MM.1S (cell line): ENCODE measurements at places on chromosomes 4 and X.

DNA sequence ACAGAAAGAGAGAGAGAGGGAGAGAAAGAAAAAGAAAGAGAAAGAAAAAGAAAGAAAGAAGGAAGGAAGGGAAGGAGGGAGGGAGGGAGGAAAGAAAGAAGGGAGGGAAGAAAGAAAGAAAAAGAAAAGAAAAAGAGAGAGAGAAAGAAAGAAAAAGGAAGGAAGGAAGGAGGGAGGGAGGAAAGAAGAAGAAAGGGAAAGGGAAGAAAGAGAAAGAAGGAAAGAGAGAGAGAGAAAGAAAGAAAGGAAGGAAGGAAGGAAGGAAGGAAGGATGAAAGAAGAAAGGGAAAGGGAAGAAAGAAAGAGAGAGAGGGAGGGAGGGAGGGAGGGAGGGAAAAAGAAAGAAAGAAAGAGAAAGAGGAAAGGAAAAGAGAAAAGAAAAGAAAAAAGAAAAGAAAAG lies 10.8 kb downstream of the OPHN1 start:
- DNase-seq = no peak
- H3K27me3 ChIP-seq = no peaks in the 10 kb centered on the region
- H3K36me3 ChIP-seq = no peaks in the 10 kb centered on the region
- H3K4me3 ChIP-seq = no peak overlapping the region
- H3K27ac ChIP-seq = no peak overlapping the region

GRCh38 chrX:10072786-10073568 lies 83.8 kb upstream of the CLCN4 start:
- no peaks in the 10 kb centered on the region for H3K36me3 ChIP-seq
- H3K4me1 ChIP-seq = no peaks in the 10 kb centered on the region

- H3K4me1 ChIP-seq = peaks cover 15% of the 10 kb centered on the region
- H3K27ac ChIP-seq = no peak overlapping the region
- no peaks in the 10 kb centered on the region for H3K36me3 ChIP-seq
- peaks cover 25% of the 10 kb centered on the region for H3K27me3 ChIP-seq
Observed at GRCh38 chr4:6781113-6781512, 1.4 kb upstream of the KIAA0232 start.

GRCh38 chr4:142886566-142886965 lies 40.5 kb upstream of the INPP4B start:
- H3K27me3 ChIP-seq = no peaks in the 10 kb centered on the region
- H3K4me3 ChIP-seq = no peak overlapping the region
- H3K36me3 ChIP-seq = no peaks in the 10 kb centered on the region
- H3K27ac ChIP-seq = no peak overlapping the region
- no peaks in the 10 kb centered on the region for H3K4me1 ChIP-seq
- DNase-seq = no peak

- no peaks in the 10 kb centered on the region for H3K36me3 ChIP-seq
- DNase-seq = no peak
- H3K4me3 ChIP-seq = no peak overlapping the region
- H3K27me3 ChIP-seq = no peaks in the 10 kb centered on the region
- no peak overlapping the region for H3K27ac ChIP-seq
Observed at GRCh38 chr4:106021737-106022410, 126.6 kb downstream of the NPNT start.

- DNase-seq = no peak
- no peak overlapping the region for H3K27ac ChIP-seq
- H3K4me3 ChIP-seq = no peak overlapping the region
- H3K27me3 ChIP-seq = no peaks in the 10 kb centered on the region
- no peaks in the 10 kb centered on the region for H3K36me3 ChIP-seq
Observed at GRCh38 chr4:168587411-168588125, 90.7 kb downstream of the PALLD start.

DNA sequence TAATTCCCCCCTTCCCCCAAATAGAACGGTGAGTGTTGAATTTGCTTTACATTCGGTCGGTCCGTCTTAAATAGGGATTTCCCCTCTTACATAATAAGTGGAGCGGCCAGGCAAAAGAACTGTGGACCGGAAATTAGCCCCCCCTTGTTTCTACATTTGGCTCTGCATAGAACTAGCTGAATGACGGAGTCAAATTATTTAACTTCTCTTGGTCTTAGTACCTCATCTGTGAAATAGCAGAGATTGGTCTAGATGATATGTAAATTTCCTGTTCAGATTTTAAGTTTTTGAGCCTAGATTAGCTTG lies 1.3 kb downstream of the SPATA18 start:
- no peaks in the 10 kb centered on the region for H3K27me3 ChIP-seq
- no peaks in the 10 kb centered on the region for H3K4me1 ChIP-seq
- H3K36me3 ChIP-seq = no peaks in the 10 kb centered on the region
- H3K27ac ChIP-seq = no peak overlapping the region
- no peak overlapping the region for H3K4me3 ChIP-seq
- no peak for DNase-seq

DNA sequence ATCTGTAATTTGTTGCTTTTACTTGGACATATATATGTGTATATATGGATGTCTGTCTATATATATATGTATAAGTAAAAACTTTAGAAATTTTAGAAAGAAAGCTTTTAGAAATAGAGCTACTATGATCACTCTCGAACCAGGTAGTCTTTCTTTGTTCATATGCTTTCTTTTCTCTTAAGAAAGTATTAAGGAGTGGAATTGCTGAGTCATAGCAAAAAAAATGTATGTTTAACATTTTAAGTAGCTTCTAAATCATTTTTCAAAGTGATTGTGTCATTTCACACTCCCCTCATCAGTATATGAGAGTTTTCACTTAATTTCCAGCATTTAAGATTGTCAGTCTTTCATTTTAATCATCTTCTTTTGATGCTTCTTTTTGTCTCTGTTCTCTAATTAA lies 447.9 kb upstream of the TECRL start:
- no peak overlapping the region for H3K4me3 ChIP-seq
- H3K36me3 ChIP-seq = no peaks in the 10 kb centered on the region
- no peaks in the 10 kb centered on the region for H3K4me1 ChIP-seq
- no peak overlapping the region for H3K27ac ChIP-seq

DNA sequence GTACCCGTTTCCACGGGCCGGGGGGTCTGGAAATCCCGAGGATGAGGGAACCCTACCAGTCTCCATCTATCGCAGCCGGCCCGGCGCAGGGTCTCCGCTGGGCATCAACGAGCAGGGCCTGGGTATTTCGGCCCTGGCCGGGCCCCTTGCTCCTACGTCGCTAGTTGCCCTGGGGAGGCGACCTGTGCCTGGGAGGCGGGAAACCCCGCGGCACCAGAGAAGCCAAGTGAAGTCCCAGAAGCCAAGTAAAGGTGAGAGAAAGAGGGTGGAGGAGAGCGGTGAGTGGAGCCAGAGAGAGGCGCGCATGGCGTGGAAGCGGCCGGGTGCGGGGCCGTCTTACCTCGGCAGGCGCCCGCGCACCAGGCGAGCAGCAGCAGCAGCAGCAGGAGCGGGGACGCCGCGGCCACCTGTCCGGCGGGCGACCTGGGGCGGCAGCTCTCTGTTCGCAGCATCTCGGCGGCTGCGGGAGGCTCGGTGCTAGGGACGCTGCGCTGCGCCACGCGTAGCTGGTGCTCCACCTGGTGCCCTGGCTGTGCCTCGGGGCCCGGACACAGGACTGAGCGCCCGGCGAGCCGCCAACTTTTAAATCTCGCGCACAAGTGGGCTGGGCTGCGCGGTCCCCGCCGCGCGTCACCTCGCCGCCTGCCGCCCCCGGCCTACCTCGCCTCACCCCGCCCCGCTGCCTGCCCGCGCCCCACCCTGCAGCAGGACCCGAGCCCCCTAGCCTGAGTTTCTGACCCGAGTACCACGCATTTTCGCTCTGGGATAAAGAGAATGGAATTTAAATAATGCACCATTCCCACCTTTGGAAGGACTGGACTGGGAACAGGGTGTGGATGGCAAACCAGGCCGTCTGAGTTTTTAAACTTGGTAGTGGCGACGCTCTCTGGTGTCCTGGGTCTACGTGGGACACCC lies at the start of gene NMU:
Gene NMU, minus strand, starts transcription at position 558 of the 915 bp plus-strand sequence. Its CDS starts 106 bp downstream, at position 452.
- H3K27me3 ChIP-seq = no peaks in the 10 kb centered on the region
- peak within 1 kb of the TSS; percentile 61 for H3K4me3 ChIP-seq
- no peaks in the 10 kb centered on the region for H3K36me3 ChIP-seq
- H3K27ac ChIP-seq = no peak within 1 kb of the TSS
- peak; percentile 79 for DNase-seq

- no peak overlapping the region for H3K27ac ChIP-seq
- no peaks in the 10 kb centered on the region for H3K36me3 ChIP-seq
Observed at GRCh38 chrX:137930533-137930932, 364.6 kb downstream of the ZIC3 start.

GRCh38 chr4:2963966-2964471 lies 648 bp downstream of the GRK4 start:
- peak; percentile 55 for DNase-seq
- H3K4me1 ChIP-seq = peaks cover 3% of the 10 kb centered on the region
- H3K36me3 ChIP-seq = no peaks in the 10 kb centered on the region; the same call in 1 of the 2 replicates

DNA sequence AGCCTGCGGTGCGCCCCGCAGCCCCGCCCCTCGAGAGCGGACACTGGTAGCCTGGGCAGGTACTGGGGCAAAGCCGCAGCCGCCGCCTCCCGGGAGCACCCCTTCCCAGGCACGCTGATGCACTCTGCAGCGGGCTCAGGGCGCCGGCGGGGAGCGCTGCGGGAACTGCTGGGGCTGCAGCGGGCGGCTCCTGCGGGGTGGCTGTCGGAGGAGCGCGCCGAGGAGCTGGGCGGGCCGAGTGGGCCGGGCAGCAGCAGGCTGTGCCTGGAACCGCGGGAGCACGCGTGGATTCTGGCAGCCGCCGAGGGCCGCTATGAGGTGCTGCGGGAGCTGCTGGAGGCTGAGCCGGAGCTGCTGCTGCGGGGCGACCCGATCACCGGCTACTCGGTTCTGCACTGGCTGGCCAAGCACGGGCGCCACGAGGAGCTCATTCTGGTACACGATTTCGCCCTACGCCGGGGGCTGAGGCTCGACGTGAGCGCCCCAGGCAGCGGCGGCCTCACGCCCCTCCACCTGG lies 401 bp downstream of the SOWAHD start:
- DNase-seq = peak; percentile 52
- H3K27ac ChIP-seq = peak overlapping the region; percentile 37; the same call in 1 of the 2 replicates
- peak overlapping the region; percentile 67 for H3K4me3 ChIP-seq
- peaks cover 52% of the 10 kb centered on the region for H3K4me1 ChIP-seq

DNA sequence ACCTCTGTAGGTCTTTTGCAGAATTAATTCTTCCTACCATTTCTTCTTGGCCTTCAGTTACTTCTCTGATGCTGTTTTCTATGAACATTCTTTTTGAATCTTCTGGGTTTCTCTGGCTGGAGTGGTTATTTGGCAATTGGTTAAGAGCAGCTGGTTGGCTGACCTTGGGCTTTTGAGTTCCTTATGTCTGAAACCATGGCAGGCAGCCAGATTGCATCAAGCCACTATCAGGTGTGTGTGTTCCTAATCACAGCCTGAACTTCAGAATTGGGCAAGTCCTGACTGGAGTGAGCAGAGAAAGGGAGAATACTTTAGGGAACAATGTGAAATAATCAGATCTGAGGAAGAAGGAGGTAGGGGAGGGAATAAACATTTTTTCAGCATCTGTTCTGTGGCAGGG lies 90.2 kb downstream of the ARHGAP10 start:
- no peaks in the 10 kb centered on the region for H3K4me1 ChIP-seq
- H3K27ac ChIP-seq = no peak overlapping the region
- DNase-seq = no peak
- H3K36me3 ChIP-seq = 0 out of 2 replicates have a peak, but pooled peaks cover 3% of the 10 kb centered on the region
- no peaks in the 10 kb centered on the region for H3K27me3 ChIP-seq

DNA sequence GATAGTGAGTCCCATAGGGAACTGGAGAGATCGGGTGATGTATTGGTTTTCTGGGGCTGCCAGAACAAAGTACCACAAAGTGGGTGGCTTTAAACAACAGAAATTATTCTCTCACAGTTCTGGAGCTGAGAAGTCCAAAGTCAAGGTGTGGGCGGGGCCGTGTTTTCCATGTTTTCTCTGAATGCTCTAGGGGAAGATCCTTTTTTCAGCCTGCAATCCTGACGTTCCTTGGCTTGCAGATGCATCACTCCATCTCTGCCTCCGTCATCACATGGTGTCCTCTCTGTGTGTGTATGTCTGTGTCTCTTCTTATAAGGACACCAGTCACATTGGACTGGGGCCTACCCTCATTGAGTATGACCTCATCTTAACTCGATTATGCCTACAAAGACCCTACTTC lies 7.9 kb upstream of the GPM6B start:
- no peak for DNase-seq
- H3K36me3 ChIP-seq = no peaks in the 10 kb centered on the region
- no peaks in the 10 kb centered on the region for H3K4me1 ChIP-seq
- no peaks in the 10 kb centered on the region for H3K27me3 ChIP-seq
- no peak overlapping the region for H3K27ac ChIP-seq

- H3K4me3 ChIP-seq = no peak overlapping the region
- no peak overlapping the region for H3K27ac ChIP-seq
- no peaks in the 10 kb centered on the region for H3K27me3 ChIP-seq
- DNase-seq = no peak
Observed at GRCh38 chrX:86066998-86067397, 19.6 kb upstream of the CHM start.

- no peak overlapping the region for H3K27ac ChIP-seq
- no peak overlapping the region for H3K4me3 ChIP-seq
- DNase-seq = no peak
- no peaks in the 10 kb centered on the region for H3K27me3 ChIP-seq
Observed at GRCh38 chr4:4591071-4591470, 49.2 kb upstream of the STX18 start.

DNA sequence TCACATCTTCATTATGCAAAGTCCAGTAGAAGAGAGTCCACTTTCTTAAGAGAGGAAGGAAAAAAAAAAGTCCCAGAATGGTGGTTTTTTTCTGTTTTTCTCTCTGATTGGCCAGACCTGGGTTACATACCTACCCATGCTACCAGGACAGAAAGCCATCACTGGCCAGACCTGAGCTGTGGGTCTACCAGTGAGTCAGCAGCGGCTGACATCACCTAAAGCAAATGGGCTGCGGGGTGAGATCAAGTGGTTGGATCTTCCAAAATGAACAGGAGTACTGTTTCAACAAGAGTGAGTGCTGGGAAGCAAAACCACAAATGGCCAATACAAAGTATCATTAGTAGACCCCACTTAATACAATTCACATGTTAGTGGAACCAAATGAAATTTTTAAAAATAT lies 1.6 kb upstream of the NDST3 start:
- no peak overlapping the region for H3K27ac ChIP-seq
- no peaks in the 10 kb centered on the region for H3K36me3 ChIP-seq
- no peak overlapping the region for H3K4me3 ChIP-seq
- H3K27me3 ChIP-seq = no peaks in the 10 kb centered on the region

DNA sequence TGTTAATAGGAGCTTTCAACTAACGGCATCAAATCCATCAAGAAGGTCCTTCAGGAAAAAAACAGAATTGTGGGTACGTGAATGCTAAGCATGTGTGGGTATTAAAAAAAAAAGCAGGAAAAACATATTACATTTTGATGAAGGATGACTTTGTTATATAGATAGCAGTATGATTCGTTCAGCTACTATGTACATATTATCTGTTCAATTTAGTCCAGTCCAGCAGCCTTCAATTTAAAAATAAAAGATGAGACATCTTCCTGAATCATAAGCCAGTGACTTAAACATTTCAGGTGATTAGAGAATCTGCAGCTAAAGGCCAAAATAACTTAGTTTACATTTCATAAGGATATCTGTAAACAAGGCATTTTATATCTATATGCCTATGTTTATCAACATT lies 63.4 kb downstream of the LCORL start:
- H3K27me3 ChIP-seq = no peaks in the 10 kb centered on the region
- no peak overlapping the region for H3K4me3 ChIP-seq
- H3K36me3 ChIP-seq = no peaks in the 10 kb centered on the region; the same call in 1 of the 2 replicates

- no peak for DNase-seq
- no peaks in the 10 kb centered on the region for H3K27me3 ChIP-seq
- no peaks in the 10 kb centered on the region for H3K36me3 ChIP-seq
- H3K4me3 ChIP-seq = no peak overlapping the region
Observed at GRCh38 chrX:136735601-136736000, 45.1 kb downstream of the ARHGEF6 start.
